Stimulated activated CD8-positive, alpha-beta memory T cell treated with anti-CD3 and anti-CD28 coated beads, Interleukin-15, amount 100 ng/mL, for 48 hours (primary cell): ENCODE measurements at places on chromosomes 11 and 22.

DNA sequence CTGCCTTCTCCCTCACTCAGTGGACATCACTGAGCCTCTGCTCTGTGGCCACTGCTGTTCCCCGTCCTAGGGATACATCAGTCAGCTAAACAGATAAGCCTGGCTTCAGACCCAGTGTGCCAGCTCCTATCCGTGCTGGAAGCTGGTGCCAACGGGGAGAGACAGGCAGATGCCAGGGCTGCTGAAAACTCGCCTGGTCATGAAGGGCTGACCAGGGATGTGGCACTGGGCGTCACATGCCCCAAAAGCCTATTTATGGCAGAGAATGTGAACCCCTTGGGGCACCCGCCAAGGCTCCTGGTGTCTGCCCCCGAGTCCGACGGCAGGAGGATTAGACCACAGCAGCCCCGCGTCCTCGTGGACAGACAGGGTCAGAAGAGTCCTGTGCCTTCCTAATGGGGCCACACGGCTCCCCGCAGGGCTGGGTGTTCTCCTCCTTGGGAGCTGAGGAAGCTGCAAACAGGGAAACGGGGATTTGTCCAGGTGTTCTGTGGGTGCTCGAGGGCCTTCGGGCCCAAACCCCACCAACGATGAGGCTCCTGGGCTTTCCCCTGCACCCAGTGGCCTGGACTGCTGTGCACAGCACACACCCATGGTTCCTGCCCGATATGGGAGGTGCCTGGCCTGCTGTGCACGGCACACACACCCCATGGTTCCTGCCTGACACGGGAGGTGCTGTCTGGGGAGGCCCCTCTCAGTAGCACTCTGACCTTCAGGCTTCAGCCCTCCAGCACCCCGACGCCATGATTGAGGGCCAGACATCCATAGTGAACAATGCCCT is 19.9 kb downstream of the ANO1 start:
- DNase-seq = no peak

DNA sequence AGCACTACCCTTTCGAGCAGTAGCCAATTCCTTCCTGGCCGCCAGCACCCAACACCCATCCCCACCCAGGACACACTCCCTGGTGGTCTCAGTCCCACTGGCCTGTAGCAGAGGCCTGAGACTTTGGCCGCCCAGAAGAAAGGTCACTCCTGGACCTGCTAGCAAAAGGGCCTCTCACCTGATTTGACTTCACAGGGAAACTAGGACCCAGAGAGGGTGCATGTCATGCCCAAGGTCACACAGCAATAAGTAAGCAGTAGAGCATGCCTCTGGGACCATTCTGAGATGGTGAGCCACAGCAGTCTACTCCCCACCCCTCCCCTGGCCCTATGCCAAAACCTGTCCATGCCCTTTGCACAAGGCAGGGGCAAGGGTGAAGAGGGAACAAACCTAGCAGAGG is 7.3 kb downstream of the ARRB1 start:
- no peak for DNase-seq

GRCh38 chr11:46369458-46370152 is 11.9 kb upstream of the MDK start:
- no peak for DNase-seq

- DNase-seq = no peak
These were observed 7.1 kb upstream of the TPST2 start for GRCh38 chr22:26597026-26597425.

- DNase-seq = no peak
These were observed 2.0 kb downstream of the PACS1 start for GRCh38 chr11:66072081-66072480.

DNA sequence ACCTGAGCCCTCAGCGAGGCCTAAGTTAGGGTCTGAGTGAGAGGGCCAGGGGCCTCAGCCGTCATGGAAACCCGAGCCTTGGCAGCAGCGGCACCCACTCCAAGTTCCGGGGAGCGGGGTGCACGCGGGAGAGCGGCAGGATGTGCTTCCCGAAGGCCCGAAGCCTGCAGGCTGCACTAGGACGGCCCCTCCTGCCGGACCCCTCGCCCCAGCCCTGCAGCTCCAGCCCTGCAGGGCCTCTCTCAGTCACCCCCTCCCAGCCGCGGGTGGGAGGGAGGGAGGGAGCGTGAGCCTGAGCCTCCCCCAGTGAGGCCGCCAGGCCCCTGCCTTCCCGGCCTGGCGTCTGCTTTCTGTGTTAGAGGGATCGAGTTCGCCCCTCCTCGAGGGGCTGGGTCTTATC is 22.6 kb downstream of the MRPL23 start:
- no peak for DNase-seq

GRCh38 chr11:19281041-19281440 is 40.3 kb upstream of the E2F8 start:
- DNase-seq = no peak

DNA sequence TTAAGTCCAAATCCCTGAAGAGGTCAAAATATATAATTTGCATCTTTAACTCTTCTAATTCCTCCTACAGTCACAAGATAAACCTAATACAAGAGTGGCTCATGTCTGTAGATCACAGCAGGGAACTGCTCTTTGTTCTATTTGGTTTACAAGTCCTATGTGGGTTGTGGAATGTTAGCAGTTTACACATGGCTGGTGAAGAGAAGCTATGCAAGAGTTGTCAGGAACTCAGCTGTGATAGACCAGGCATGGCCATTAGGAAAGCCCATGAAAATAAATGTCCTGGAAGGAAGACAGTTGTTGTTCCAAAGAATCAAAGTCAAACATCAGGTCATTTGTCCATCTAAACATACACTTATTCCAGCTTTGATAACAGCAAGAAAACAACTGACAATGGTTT is 312.4 kb upstream of the PITPNB start:
- no peak for DNase-seq

- no peak for DNase-seq
These were observed 595 bp downstream of the SYVN1 start for GRCh38 chr11:65133724-65134123.

- DNase-seq = no peak
These were observed 303.0 kb upstream of the PITPNB start for GRCh38 chr22:28222052-28222451.

- DNase-seq = no peak
These were observed 44.6 kb upstream of the KLHL35 start for GRCh38 chr11:75477614-75477935.
